ENCODE measurements at places on chromosomes 1 and 21.
A peak's percentile ranks its signal among the peaks of the same experiment; 100 is the strongest.

GRCh38 chr1:213244664-213245091, 193.6 kb downstream of the RPS6KC1 start:
- peak; percentile 55 for DNase-seq

DNA sequence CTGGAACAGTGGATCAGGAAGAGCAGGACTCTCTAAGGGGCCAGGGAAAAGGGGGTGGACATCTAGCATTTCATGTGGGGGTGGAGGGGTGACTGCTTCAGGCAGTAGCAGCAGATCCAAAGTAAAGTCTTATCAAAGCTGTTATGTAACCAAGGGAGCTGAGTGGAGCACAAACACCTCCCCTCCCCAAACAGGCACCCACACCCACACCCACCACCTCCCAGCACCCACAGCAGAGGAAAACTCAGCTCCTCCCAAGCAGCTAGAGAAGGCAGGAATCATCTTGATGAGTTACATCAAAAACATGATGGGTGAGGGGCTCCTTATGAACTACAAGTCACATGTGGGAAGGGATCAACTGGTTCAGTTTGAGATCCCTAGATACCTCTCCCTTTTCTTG, 6.0 kb downstream of the DLGAP3 start:
- no peak for DNase-seq

DNA sequence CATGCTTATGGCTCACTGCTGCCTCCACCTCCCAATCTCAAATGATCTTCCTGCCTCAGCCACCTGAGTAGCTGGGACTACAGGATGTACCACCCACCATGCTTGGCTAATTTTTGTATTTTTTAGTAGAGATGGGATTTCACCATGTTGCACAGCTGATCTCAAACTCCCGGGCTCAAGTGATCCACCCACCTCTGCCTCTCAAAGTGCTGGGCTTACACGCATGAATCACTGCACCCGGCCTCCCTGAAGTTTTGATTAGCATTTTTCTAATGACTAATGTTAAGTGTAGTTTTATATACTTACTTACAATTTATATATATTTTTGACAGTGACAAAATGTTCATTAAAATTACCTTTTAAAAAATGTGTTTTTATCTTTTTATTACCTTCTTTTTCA, 41.1 kb downstream of the ZNF678 start:
- no peak for DNase-seq

DNA sequence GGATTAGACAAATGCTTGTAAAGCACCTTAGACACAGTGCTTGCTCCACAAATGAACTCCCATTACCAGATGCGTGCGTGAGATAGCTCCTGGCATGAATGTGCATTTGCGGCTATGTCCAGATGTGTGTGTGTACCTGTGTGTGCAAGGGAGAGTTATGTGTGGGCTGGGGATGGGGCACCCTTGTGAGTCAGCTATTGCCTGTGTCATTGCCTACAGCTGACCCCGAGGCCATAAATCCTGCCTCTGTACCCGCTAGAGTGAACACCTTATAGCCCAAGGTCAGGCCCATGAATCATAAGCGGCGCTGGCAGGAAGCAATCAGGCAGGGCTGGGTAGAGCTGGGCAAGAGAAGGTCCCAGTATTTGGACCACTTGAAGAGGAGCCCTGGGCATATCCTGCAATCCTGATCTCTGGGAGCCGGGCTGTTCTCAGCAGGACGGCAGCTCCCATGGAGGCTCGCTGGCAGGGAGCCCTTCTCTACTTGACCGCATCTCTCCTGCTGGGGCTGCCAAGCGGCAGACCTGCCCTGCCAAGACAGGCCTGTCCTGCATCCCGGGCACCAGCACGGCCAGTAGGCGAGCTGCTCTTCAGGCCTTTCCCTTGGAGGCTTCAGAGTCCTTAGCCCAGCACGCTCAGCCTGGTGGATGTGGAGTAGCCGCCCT, 86.4 kb downstream of the TMEM53 start:
- DNase-seq: no peak

GRCh38 chr21:45338311-45339017, 50.8 kb upstream of the POFUT2 start:
- DNase-seq: no peak

DNA sequence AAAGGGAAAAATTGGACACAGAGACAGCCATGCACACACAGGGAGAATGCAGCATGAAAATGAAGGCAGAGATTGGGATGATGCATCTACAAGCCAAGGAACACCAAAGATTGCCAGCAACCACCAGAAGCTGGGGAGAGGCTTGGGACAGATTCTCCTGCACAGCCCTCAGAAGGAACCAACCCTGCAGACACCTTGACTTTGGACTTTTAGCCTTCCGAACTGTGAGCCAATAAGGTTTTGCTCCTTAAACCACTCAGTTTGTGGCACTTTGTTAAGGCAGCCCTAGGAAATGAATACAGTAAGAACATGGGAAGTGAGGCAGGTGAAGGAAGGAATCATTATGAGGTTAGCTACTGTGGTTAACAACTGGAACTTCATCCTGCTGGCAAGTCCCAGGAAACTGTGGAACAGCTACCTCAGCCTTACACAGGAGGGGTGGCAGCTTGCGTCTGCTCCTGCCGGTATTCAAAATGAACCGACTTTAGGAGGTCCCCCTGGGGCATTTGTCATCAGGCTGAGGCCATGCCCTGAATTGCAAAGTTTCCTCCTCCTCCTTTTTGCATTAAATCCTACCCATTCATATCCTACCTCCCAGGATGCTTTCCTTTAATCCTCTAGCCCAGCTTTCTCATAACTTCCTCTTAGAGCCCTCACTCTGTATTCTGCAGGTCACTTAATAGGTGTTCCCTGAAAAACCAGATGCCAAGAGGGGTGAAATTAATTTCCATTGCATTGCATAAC, 15.4 kb downstream of the CD247 start:
- no peak for DNase-seq

GRCh38 chr1:247456914-247457639, 827 bp downstream of the OR2B11 start:
- DNase-seq: no peak

DNA sequence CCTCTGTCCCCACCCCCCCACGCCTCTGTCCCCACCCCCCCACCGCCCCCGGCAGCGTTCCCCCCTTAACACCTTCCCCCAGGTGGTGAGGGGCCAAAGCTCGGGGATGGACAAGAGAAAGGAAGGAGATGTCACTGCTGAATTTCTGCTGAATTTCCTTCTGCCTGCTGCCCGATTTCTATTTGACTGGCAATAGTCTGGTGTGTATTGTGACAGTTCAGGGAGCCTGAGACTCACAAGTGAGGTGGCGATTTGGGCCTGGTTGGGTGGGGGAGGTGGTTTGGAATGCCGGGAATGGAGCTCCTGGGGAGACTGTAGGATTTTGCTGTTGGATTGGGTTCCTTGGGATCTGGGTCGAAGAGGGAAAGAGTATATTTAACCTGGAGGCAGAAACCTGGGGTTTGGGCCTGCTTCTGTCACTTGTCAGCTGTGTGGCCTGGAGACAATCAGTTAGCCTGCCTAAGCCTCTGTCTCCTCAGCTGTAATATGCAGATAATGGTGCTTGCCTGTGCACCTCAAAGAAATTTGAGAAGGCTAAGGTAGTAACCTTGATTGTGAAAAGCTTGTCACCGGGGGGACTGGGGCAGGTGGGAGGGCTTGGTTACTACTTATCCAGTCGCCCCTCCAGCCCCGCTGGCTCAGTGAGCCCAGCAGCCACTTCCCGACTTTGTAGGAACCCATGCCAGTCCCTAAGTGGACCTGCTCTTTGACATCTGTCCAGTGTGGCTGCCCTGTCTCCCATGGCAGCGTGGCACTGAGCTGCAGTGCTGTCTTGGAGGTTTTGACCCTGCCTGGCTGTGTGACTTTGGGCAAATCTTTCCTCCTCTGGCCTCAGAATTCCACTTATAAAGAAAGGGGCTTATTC, 7.7 kb upstream of the LMNA start:
- DNase-seq: peak; percentile 69

All from iPS-NIHi11 (cell line).